Left ventricle myocardium superior (tissue), 1 donor: ENCODE measurements at places on chromosomes 2 and 18. TPM values are rescaled to one million over a fixed set of nuclear protein-coding genes. Genes with fewer than 3 reads are reported as not detected.

GRCh38 chr18:24726727-24727492, 266.5 kb downstream of the HRH4 start:
- peak; percentile 41 for DNase-seq

GRCh38 chr2:96136129-96136720, 2.1 kb downstream of the ASTL start:
- DNase-seq = peak; percentile 22

GRCh38 chr2:220134756-220135534, 507.5 kb downstream of the SLC4A3 start:
- DNase-seq = no peak

DNA sequence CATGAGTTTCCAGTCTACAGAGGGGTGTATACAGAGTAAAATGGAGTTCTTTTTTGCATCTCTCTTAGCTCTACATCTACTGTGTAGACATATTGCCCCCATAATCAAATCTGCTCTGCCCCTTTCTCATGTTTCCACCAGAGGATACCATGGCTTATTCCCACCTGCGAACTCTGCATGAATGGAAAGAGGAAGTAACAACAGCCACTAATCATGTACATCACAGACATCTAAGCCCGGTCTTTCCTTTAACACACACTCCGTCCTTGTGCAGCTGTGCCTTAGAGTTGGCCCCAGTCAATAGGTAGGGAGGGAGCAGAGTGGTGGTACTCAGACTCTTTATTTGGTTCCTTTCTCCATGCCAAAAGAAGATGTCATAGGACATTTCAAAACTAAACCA, 147.3 kb upstream of the NRP2 start:
- no peak for DNase-seq

- no peak for DNase-seq
Measured at GRCh38 chr2:101305035-101305434, 3.5 kb downstream of the RNF149 start.

- DNase-seq = no peak
Measured at GRCh38 chr2:32715391-32715841, 87.6 kb downstream of the TTC27 start.

DNA sequence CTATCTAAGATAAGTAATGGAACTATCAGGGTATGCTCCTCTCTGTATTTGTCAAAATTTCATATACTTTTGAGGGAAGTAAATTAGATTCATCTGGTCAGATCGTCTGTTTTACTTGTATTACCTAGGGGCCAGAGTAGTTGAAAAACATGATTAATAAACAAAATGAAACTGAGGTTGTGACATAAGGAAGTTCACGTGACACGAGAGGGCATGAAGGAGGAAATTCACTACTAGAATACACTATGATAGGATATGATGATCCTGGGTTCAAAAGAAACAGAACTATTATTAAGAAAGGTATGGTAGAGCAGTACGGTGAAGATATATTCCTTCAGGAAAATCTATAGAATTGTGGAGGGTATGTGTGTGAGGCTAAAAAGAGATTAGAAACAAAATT, 58.4 kb upstream of the SPAG16 start:
- no peak for DNase-seq

DNA sequence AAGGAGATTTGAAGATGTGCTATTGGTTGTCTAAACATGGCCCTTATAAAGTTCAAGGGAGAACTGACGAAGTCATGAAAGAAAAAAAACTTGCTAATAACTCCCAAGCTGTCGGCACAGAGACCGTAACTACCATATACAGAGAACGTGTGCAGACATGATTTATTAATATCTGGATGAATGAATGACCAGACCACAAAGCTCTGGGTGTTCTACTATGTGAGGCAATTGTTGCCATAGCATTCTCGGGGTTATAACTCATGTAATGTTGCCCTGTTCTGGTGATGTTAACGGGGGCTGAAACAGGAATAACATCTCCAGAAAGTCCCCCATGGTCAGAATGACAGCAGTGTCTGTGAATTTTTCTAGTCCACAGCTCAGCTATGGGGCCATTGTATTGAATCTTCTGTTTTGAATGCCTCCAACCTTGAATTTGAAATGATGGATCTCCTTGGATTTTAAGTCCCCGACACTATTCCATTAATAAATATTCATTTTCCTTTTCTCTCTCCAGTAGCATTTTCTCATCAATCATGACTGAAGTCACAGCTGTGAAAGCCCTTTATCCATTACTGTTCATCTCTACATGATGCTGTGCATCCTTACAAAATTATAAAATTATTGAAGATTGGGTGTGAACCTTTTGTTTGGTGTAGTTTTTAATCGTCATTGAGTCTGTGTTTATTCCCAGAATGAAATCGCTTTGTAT, 483.4 kb upstream of the KLHL29 start:
- no peak for DNase-seq

GRCh38 chr2:69556008-69556407, 87.5 kb downstream of the AAK1 start:
- DNase-seq = no peak

GRCh38 chr2:133674066-133674432, 105.8 kb upstream of the NCKAP5 start:
- DNase-seq = no peak

DNA sequence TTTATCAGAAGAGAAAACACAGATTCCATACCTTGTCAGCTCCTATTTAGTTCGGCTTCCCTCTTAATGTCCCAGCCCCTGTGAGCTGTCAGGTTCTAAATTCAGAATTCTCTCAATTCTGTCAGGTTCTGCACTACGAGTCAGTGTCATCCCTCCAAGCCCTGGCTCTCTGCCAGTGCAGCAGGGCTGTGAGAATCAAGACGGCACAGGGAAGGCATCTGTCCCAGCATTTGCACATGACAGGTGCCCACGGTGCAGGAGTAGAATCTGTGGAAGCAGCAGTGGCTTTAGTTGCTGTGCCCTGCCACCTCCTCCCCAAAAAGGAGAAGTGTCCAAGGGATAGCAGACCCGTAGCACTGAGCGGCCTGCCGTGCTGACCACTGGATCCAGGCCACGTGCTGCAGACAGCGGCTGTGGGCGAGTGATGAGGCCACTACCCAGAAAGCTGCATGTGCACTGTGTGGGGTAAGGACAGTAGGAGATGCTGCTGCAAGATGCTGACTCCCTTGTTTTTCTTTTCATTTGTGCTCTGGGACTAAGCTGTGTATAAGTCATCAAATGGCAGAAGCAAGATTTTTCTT, 12.8 kb downstream of the RBFA start:
- no peak for DNase-seq

- no peak for DNase-seq
Measured at GRCh38 chr2:144012304-144012703, 507.6 kb downstream of the ZEB2 start.

GRCh38 chr2:96934831-96935540, 51.4 kb downstream of the FAM178B start:
- DNase-seq = no peak

DNA sequence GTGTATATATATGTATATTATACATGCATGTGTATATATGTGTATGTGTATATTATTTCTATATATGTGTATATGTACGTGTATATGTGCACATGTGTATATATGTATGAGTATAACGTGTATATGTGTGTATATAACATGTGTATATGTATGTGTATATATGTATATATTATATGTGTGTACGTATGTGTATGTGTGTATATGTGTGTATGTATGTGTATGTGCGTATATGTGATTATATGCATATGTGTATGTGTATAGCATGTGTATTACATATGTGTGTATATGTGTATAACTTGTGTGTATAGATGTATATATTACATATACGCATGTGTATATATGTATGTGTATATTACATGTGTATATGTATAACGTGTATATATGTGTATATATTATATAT, 32.1 kb upstream of the ID2 start:
- DNase-seq = no peak

DNA sequence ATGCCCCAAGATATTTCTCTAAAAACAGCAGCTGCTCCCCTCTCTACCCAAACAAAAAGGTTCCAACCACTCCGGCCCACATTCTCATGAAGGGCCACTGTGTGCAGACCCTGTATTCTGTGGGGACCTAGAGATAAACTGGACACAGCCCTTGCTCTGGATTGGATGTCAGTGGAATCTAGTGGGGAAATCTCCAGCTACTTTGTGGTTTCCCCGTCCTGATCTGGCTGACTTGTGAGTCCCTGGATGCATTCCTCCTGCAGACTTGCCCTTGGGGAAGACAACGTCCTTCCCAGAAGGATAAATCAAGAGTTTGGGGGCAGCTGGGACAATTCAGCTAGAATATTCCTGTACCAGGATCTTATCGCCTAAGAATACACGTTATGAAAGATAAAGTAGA, 151.1 kb downstream of the FSHR start:
- no peak for DNase-seq

GRCh38 chr2:82023710-82024109, 1719.2 kb upstream of the LRRTM1 start:
- no peak for DNase-seq

DNA sequence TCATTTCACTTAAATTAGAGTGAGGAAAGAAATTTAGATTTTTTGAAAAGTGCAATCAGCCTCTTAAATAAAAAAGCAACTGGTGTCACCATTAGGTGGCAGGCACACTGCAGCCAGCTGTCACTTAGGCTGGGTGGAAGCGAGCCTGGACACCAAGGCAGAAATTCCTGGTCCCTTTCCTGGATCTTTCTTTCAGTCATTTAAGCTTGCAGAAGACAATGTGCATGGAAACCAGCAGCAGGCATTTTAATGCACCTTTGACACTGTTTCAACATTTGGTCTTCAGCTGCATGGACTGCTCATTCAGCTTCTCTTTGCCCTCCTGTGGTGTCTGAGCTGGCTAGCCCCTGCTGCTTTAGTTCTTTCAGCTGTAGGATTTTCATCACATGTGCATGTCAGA, 61.0 kb downstream of the AQP4 start:
- peak; percentile 30 for DNase-seq

DNA sequence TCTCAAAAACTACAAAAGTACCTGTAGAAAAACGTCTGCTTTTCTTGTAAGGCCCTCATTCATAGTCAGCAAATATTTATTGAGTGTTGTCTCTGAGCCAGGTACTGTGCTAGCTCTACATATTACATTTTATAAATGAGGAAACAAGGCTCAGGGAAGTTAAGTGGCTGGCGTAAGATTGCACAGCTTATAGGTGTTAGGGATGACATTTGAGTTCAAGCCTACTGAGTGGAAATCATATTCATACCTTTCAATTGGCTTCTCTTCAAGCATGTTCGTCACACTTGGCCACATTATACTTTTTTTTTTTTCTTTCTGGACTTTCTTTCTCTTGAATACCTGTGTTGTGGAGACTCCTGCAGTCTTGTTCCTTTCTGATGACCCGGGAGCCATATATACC, 5.9 kb downstream of the NCOA1 start:
- no peak for DNase-seq

DUSP11 gene
- total RNA-seq = 12.9 TPM

SFT2D3 gene
- 3.1 TPM for total RNA-seq

CREG2 gene
- not detected for total RNA-seq

SNORC gene
- 1.3 TPM for total RNA-seq

FBLN7 gene
- 0.32 TPM for total RNA-seq

XIRP2 gene
- 248 TPM for total RNA-seq

MYOM1 gene
- 724 TPM for total RNA-seq

IHH gene
- total RNA-seq = not detected
